Upper lobe of left lung (tissue), 6 donors: ENCODE measurements at places on chromosomes 2 and 18. TPM values are rescaled to one million over a fixed set of nuclear protein-coding genes. Genes with fewer than 3 reads are reported as not detected.

The SEPTIN10 gene
- total RNA-seq, result 87.8 TPM

The GALNT13 gene
- 3.4 TPM for total RNA-seq

The SF3B6 gene
- total RNA-seq, result 44.7 TPM

The TDRD15 gene
- total RNA-seq, result not detected

The C2orf15 gene
- not detected for total RNA-seq

The ACAA2 gene
- 75.3 TPM for total RNA-seq

The AQP12A gene
- not detected for total RNA-seq
